Smooth muscle cell of the coronary artery (primary cell): ENCODE measurements at places on chromosomes 12 and 14. TPM values are rescaled to one million over a fixed set of nuclear protein-coding genes. Genes with fewer than 3 reads are reported as not detected.

GSC gene
- total RNA-seq = 1.3 TPM in 1 of 2 replicates, not detected in the other

CCDC196 gene
- total RNA-seq = not detected in 2 replicates

AKAP5 gene
- 0.12 and 1.2 TPM in 2 replicates for total RNA-seq

GARIN6 gene
- not detected in 2 replicates for total RNA-seq

SYCP3 gene
- 0.08 and 0.12 TPM in 2 replicates for total RNA-seq
